Smooth muscle cell of trachea (primary cell): ENCODE measurements at places on chromosomes 7 and 10. TPM values are rescaled to one million over a fixed set of nuclear protein-coding genes. Genes with fewer than 3 reads are reported as not detected.

TBX20 gene
- total RNA-seq = not detected in 2 replicates

C7orf33 gene
- total RNA-seq = not detected in 2 replicates

KLF14 gene
- total RNA-seq = under 0.01 TPM in 1 of 2 replicates, not detected in the other

MUC3A gene
- not detected in 2 replicates for total RNA-seq

TAS2R16 gene
- total RNA-seq = not detected in 2 replicates

ACTL6B gene
- not detected in 2 replicates for total RNA-seq

OLAH gene
- not detected in 2 replicates for total RNA-seq

CHRM2 gene
- total RNA-seq = 1.7 and 12.4 TPM in 2 replicates

SPDYE5 gene
- not detected in 2 replicates for total RNA-seq

XRCC2 gene
- 0.50 and 2.6 TPM in 2 replicates for total RNA-seq

TRIM74 gene
- not detected in 2 replicates for total RNA-seq

PPP1R17 gene
- not detected in 2 replicates for total RNA-seq

DHX32 gene
- 28.9 and 34.5 TPM in 2 replicates for total RNA-seq

GRM3 gene
- not detected in 2 replicates for total RNA-seq

FLNC gene
- total RNA-seq = 265 and 462 TPM in 2 replicates

SEPTIN14 gene
- total RNA-seq = not detected in 2 replicates

EPHB6 gene
- 1.9 and 8.8 TPM in 2 replicates for total RNA-seq

LOXL4 gene
- 14.1 and 78.2 TPM in 2 replicates for total RNA-seq

GJC3 gene
- total RNA-seq = not detected in 2 replicates

CALN1 gene
- not detected in 2 replicates for total RNA-seq

EPO gene
- total RNA-seq = not detected in 2 replicates

CDK6 gene
- total RNA-seq = 15.1 and 38.9 TPM in 2 replicates

CASTOR2 gene
- total RNA-seq = 13.5 and 27.6 TPM in 2 replicates

CNNM1 gene
- 0.15 and 0.33 TPM in 2 replicates for total RNA-seq

PSMG3 gene
- 11.7 and 22.1 TPM in 2 replicates for total RNA-seq

RGR gene
- not detected in 2 replicates for total RNA-seq

CLDN12 gene
- total RNA-seq = 39.1 and 46.0 TPM in 2 replicates

ICA1 gene
- total RNA-seq = 0.33 and 0.44 TPM in 2 replicates

ADIRF gene
- 159 and 195 TPM in 2 replicates for total RNA-seq

NUTM2A gene
- 0.29 and 2.3 TPM in 2 replicates for total RNA-seq

FFAR4 gene
- total RNA-seq = not detected in 2 replicates

LRRC18 gene
- total RNA-seq = under 0.01 and 0.29 TPM in 2 replicates

IFIT2 gene
- total RNA-seq = 8.7 and 15.7 TPM in 2 replicates

CCDC172 gene
- not detected in 2 replicates for total RNA-seq
